KG1 (cell line): ENCODE measurements at places on chromosomes 1 and 21.
A peak's percentile ranks its signal among the peaks of the same experiment; 100 is the strongest.

DNA sequence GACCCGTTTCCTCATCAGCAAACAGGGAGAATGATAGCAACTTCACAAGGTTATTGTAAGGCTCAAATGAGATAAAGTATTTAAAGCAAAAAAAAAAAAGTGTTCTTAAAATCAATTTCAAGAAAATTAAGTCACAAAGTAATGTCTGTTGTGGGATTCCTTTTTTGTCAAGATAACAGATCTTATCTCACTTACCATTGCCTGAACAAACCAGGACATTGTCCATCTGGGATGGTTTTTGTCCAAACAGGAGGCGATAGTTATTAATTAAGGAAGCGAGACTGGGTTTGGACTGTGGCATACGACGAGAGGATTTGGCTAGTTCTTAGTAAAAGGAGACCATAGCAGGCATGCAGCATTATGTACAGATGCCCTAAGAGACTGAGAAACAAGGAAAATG, 458.4 kb downstream of the SMYD3 start:
- no peak for DNase-seq

GRCh38 chr1:51636191-51636590, 19.3 kb downstream of the OSBPL9 start:
- no peak for DNase-seq

GRCh38 chr1:11874624-11875023, 15.9 kb upstream of the NPPB start:
- DNase-seq = no peak

- DNase-seq = peak; percentile 9
Observed at GRCh38 chr1:37811027-37811655, 3.1 kb upstream of the YRDC start.

DNA sequence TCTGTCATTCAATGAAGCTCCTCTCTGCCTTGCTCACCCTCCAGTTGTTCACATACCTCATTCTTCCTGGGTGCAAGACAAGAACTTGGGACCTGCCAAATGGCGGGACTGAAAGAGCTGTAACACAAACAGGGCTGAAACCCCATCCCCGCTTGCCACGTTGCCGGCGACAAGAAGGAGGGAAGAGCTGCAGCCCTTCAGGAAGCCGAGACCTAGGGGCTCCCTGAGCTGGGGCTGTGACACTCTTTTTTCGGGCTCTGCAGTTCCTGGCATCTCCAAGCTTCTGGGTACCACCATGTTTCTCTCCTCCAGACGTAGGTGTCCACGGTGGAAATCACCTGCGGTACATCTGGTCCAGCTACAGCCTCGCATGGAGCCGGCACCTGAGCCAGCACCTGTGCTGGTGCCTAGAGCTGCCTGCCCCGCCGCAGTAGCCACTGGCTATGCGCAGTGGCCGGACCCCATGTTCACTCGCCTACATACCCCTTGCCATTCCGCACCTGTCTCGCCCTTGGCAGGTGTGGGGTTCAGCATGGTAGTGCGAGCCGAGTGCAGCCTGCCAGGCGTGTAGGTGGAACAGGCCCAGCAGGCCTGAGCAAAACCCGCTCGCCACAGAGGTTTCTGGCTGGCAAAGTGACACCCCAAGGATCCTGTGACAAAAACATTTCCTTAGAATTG, 367.0 kb upstream of the NEGR1 start:
- DNase-seq = no peak

- no peak for DNase-seq
Observed at GRCh38 chr21:26964170-26964778, 2.6 kb downstream of the ADAMTS5 start.

GRCh38 chr1:110544753-110545152, 25.8 kb upstream of the KCNA10 start:
- DNase-seq = no peak

DNA sequence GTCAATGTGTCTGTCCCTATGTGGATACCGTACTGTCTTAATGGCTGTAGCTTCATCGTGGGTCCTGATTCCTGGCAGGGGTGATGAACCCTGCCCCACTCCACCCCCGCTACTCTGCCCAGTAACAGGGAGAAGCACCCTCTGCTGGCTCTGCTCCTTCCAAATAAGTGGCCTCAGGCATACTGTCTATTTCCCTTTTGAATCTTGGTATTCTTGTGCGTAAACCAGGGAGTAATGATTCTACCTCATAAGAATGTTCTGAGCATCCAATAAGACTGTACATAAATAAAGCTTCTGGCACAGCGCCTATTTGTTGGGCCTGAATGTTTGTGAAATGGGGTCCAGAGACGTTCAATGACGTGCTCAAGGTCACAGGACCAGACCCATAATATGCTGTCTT, 35.2 kb upstream of the CTPS1 start:
- no peak for DNase-seq

- DNase-seq = no peak
Observed at GRCh38 chr1:76939050-76939816, 72.0 kb downstream of the ST6GALNAC5 start.

DNA sequence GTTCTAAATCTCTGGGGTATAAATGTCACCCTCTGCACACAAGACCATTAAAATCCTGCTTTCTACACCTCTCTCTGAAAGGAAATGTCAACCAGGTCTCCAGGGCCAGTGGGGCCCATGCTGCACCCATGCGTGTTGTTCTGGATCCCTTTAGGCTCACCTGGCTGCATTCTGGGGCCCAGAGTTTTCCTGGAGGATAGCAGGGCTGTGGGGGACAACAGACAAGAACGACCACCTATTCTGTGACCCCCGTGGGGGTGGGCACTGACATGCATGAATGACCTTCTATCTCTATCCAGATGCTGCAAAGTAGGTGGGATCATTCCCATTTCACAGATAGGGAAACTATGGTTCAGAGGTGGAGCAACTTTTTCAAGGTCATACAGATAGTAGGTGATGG, 41.6 kb downstream of the TNNT2 start:
- no peak for DNase-seq

DNA sequence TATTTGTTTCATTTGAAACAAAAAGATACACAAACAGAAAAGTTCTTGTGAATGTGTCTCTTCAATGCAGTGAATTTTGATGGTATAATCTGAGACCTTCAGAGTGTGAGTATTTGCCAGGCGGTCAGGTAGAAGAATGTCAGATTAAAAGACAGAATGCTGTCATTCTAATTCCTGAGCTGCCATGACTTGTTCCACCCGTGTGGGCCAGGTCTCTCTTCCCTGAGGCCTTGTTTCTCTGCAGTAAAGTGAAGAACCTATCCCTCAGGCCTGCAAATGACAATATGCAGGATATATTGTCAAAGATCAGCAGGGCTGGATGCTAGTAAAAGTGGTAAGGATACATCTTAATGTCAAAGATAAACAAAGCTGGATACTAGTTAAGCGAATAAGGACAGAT, 111.4 kb downstream of the ZP4 start:
- DNase-seq = no peak

- no peak for DNase-seq
Observed at GRCh38 chr1:63902844-63903589, 129.2 kb downstream of the ROR1 start.

GRCh38 chr1:7770669-7770996, 463 bp upstream of the VAMP3 start:
- DNase-seq = no peak

GRCh38 chr21:32315511-32316281, 17.0 kb downstream of the MRAP start:
- DNase-seq = no peak

GRCh38 chr1:100722221-100722620, 2.7 kb downstream of the VCAM1 start:
- no peak for DNase-seq

GRCh38 chr1:173202424-173203145, 4.5 kb downstream of the TNFSF4 start:
- no peak for DNase-seq

- no peak for DNase-seq
Observed at GRCh38 chr1:86472152-86472551, 3.4 kb downstream of the CLCA1 start.

- DNase-seq = no peak
Observed at GRCh38 chr1:65189576-65190115, 41.6 kb downstream of the AK4 start.

- no peak for DNase-seq
Observed at GRCh38 chr1:193358419-193358818, 172.0 kb upstream of the B3GALT2 start.

- DNase-seq = no peak
Observed at GRCh38 chr1:212179394-212180076, 105.7 kb upstream of the PPP2R5A start.
